ENCODE measurements at places on chromosomes 7 and 10.

DNA sequence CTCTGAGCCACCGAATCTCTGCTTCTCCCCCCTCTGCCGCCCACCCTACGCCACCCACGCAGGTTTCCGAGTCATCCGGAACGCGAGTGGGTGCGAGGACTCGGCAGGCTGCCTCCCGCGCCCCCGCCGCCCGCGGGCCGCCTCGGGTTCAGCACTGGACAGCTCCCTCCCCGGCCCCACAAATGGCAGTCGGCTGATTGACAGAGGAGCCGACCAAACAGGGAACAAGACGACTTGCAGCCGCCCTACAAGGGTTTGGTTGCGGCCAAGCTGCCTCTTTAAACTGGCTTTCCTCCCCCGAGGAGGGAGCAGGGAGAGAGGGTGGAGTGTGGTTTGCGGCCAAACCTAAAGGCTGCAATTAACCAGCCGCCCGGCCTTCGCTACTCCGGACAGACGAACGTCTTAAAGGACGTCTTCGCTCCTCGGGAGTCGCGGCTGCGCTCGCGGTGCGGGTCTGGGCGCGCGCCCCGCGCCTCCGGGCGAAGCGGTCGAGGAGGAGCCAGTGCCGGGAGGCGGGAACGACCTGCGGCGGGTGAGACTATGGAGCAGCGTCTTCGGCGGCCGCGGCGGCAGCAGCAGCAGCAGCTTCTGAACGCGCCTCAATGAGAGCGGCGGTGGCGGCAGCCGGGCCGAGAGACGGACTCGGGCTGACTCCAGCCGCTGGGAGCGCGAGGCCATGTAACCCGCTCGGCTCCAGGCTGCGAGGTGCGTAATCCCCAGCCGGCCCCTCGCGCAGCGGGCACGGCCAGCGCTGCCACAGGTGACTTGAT lies at the start of gene GPR158:
GPR158 (plus strand) TSS at position 541 of the 770 bp plus-strand sequence. CDS start 420 bp downstream, outside the sequence.
- peak; percentile 63 for DNase-seq

- DNase-seq, result no peak
These were observed 21.4 kb upstream of the ZNF273 start for GRCh38 chr7:64881461-64882287.

DNA sequence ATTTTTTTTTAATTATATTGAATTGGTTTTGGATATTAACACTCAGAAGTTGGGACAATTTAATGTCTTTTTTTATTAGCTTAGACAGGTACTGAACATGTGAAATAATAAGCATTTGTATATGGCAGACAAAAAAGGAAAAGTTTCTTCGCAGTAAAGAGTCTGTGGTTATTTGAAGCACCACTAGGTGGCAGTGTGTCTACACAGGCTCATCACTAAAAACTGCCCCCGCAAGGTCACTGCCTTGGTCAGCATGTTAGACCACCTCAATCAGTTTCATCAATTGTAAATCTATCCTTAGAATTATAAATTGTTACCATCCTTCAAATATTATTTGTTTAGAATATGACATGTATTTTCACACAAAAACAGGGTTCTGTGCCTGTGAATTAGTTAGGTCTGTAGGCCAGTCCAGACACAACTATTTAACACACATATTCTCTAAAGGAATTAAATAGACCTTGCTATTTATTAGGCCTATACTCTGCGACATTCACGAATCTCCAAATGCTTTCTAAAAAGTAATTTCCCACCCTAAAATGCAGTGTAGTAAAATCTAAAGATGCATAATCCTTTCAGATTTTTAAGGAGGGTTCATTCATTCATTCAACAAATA lies 17.0 kb downstream of the PNLIPRP3 start:
- no peak for DNase-seq

DNA sequence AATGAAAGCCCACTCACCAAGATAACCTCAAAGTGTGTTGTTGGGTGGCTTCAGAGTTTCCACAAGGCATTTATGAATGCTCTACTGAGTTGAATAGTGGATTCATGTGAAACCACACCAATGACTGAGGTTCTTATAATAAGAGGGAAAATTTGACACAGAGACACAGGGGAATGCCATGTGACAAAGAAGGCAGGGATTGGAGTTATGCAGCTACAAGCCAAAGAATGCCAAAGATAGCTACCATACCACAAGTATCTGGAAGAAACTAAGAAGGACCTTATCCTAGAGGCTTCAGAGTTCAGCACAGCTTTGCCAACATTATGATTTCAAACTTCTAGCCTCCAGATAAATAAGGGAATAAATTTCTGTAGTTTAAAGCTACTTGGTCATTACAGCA lies 68.0 kb upstream of the PCDH15 start:
- no peak for DNase-seq

DNA sequence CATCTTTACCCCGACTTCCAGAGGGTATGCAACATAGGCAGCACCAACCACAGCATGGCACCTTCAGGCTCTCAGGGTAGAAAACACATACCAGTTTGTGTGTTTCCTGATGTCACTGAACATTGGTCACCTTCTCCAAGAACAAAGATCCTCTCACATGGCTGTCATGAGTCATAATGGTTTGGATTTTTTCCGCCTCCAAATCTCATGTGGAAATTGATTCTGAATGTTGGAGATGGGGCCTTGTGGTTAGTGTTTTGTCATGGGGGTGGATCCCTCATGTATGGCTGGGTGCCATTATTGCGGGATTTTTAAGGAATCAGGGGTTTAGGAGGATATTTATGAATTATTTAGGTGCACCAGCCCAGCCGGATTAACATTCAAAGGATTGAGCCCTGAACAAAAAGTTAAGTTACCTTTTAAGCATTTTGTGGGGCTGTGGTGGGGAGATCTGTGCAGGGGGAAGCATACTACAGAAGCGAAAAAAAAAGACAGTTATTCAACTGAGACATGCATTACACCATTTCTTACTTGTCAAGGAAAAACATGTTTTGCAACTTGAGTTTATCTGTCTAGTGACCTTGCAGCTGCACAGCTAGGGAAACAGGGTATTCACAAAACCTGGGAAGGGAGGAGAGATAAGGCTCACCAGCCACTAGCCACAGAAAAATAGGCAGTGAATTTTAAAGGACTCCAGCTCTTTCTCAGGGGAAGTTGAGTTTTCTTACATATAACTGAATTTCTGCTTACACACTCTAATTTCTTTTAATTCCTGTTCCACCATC lies 774.1 kb upstream of the AUTS2 start:
- DNase-seq, result no peak

- DNase-seq, result no peak
These were observed 145.3 kb downstream of the BTAF1 start for GRCh38 chr10:92068900-92069299.

DNA sequence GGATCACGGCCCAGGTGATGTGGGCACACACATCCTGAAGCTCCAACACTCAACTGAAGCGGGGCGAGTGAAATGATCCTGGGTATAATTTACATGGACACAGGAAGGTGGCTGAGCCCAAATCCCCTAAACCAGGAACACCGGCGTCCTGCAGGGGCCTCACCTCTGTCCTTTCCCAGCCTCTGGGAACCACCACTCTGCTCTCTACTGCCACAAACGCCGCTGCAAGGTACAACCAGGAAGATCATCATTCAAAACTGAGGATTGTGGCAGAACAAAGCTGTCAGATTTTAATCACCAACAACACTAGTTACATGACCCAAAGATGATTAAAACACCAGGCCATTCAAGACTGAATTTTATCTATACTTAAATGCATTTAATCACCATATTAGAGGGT lies 104.0 kb downstream of the DIP2C start:
- DNase-seq, result no peak

DNA sequence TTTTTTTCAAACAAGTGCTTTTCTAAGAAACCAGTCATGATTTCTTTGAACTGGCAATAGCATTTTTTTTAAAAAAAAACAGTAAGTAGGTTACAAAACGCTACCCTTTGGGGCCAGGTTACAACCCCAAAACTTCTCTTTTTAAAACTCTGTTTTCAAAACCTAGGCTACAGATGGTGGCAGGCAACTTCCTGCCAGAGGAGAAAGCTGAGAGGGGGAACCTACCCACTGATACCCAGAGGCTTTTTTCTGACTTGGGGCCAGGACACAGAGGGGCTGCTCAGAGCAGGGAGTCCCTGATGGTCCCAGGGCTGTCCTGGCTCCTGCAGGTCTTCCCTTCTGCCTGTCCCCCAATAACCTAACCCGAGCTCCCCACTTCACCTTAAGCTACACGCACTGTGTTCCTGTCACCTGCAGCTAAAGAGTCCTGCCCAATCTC lies 6.9 kb downstream of the STN1 start:
- no peak for DNase-seq

GRCh38 chr7:95106401-95106800 lies 199.0 kb downstream of the PPP1R9A start:
- no peak for DNase-seq

GRCh38 chr7:155580367-155580766 lies 34.0 kb upstream of the CNPY1 start:
- no peak for DNase-seq

- DNase-seq, result no peak
These were observed 10.3 kb upstream of the ANKRD1 start for GRCh38 chr10:90930971-90931871.

GRCh38 chr7:30813466-30813865 lies 42.2 kb downstream of the MINDY4 start:
- no peak for DNase-seq

DNA sequence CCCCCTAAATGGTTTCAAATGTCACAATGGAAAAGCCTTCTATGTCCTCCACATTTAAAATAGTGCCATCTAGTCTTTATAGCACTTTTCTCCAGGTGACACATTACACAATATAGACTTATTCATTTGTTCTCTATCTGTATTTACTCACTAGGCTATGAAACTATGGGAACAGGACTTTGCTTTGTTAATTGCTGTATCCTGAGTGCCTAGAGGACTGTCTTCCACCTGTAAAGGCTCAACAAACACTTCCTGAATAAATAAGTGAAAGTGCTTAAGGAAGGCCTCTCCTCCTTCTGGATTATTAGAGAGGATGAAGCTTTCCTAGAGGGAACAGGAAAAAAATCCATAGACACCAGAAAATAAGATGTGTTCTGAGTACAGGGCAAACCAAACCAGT lies 397.6 kb upstream of the LRRN3 start:
- no peak for DNase-seq

DNA sequence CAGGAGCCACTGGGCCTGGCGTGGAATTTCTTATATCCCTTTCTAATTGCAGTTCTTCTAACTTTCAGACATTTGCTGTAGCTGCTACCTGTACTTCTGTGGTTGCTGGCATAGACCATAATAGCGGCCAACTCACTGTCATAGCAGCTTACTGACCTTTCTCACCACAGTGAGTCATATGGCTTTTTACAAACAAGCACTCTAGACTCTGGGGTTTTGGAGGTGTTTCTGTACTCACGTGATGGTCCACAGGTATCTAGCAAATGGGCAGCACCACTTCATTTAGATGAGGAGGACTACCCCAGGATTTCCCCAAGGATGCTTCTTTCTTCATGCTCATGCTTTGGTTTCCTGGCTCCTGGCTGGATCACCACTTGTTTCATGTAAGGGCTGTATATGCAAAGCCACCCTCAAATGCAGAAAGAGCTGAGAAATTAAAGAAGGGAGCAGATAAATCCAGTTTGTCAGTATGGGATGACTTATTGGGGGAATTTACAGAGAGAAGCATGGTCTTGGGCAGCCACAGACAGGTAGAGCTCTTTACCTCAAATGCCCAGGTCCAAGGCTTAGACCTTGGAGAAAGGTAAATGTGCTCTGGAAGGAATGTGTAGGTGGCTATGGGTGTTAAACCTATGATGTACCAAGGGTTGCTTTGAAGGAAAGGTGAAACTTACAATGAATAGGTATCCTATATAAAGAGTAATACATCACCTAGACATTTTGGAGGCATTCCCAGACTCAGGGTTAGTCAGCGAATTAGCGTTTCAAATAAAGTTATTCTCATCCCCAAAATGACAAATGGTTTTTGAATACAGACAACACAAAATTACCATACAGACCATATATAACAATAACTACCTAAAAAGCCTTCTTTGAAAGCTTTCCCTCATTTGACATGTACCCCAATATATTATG lies 15.9 kb upstream of the SLC25A16 start:
- no peak for DNase-seq

- DNase-seq, result no peak
These were observed 16.2 kb downstream of the PNLIPRP2 start for GRCh38 chr10:116636976-116637375.

GRCh38 chr7:52764492-52765169 lies 270.8 kb upstream of the POM121L12 start:
- DNase-seq, result no peak

DNA sequence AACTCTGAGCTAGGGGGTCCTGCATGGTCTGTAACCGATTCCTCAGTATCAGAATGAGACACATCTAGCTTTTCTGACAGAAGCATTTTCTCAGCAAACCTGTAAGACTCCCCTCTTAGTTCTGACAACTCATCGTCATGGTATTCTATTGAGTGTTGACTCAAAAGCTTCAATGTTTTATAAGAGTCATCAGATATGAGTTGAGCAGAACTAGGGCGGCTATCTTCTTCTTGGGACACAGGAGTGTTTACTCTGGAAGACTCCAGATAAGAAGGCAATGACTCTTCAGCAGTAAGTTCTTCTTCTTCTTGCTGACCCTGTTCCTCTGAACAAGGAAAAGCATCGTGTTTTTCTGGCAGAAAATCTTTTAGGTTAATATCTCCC lies 167.0 kb upstream of the CCDC6 start:
- DNase-seq, result no peak

GRCh38 chr7:37971491-37971890 lies 51.1 kb downstream of the EPDR1 start:
- DNase-seq, result no peak

All from NCI-H2029 (cell line).